Breast epithelium (tissue), 4 donors: ENCODE measurements at places on chromosomes 1 and 21. TPM values are rescaled to one million over a fixed set of nuclear protein-coding genes. Genes with fewer than 3 reads are reported as not detected.
A peak's percentile ranks its signal among the peaks of the same experiment; 100 is the strongest.

DNA sequence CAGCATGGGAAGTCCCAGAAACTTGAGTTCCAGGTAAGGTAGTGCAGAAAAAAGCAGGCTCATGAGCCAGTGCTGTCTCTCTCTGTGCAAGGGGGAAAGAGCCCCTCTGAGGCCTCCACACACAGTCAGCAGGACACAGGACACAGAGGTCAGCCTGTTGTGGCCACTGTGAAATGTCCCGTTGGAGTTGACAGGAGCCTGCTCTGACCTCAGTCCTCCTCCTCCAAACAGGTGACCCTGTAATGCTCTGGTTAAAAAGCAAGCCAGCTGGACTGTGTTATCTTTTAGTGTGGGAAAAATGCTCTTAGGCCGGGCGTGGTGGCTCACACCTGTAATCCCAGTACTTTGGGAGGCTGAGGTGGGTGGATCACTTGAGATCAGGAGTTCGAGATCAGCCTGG, 24.2 kb upstream of the GPR157 start:
- no peak overlapping the region for H3K4me3 ChIP-seq
- no peak for DNase-seq
- H3K27me3 ChIP-seq = no peaks in the 10 kb centered on the region

- H3K27ac ChIP-seq = no peak overlapping the region
- H3K27me3 ChIP-seq = no peaks in the 10 kb centered on the region
- H3K4me3 ChIP-seq = no peak overlapping the region
- no peaks in the 10 kb centered on the region for H3K4me1 ChIP-seq
- H3K36me3 ChIP-seq = no peaks in the 10 kb centered on the region
- no peak for DNase-seq
Observed at GRCh38 chr1:115320377-115320776, 17.7 kb downstream of the NGF start.

DNA sequence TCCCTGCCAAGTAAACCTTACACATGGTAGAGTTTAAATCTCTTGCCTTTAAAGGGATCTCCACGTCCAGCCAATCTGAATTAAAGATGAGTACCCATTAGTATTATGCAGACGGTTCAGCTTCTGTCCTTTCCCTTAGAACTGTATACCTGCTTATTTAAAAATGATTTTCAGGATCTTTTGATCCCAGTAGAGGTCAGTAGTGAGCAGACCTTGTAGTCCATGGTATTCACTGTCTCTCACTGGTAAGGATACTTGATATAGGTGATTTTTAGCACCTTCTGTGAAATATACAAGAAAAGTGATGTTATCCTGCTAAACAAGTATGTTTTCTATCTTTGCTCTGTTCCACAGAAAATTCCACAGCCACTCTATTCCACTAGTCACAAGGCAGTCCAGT, 1211.6 kb upstream of the ADGRL4 start:
- no peaks in the 10 kb centered on the region for H3K4me1 ChIP-seq
- no peak overlapping the region for H3K4me3 ChIP-seq
- no peak for DNase-seq
- H3K36me3 ChIP-seq = no peaks in the 10 kb centered on the region

DNA sequence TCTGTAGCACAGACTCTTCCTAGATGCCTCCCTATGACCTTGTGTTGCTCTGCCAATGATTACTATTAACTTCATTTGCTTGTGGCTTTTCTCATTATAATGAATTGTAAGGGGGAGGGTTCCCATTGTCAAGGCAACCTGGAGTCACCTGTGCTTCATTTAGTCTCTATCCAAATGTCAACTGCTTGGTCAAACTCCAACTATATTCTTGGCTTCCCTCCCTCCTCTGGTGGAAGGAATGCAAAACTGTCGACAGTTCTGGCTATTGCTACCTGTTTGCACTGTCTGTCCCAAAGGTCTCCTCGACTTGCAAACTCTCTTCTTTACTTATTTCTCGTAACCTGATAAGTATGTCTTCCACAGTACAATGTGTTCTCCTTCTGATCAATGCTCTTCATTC, 100.3 kb downstream of the CACNA1E start:
- no peaks in the 10 kb centered on the region for H3K27me3 ChIP-seq
- H3K27ac ChIP-seq = no peak overlapping the region
- H3K4me1 ChIP-seq = no peaks in the 10 kb centered on the region
- H3K4me3 ChIP-seq = no peak overlapping the region
- DNase-seq = no peak
- no peaks in the 10 kb centered on the region for H3K36me3 ChIP-seq

DNA sequence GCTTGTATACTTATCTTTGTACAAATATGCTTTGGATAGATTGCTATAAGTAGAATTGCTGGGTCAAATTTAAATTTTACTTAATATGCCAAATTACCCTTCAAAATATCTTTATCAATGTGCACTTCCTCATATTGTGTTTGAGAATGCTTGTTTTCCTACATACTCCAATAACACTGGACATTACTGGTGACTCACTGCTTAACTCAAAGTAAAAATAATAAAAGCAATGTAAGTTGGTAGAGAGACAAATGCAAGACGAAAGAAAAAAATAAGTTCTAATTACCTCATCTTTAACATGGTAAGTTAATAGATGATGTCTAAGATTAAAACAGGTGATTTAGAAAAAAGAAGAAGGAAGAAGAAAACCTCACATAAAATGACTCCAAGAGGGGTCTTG, 7.9 kb upstream of the SH3GLB1 start:
- H3K4me3 ChIP-seq = no peak overlapping the region
- no peak for DNase-seq
- no peaks in the 10 kb centered on the region for H3K4me1 ChIP-seq
- no peaks in the 10 kb centered on the region for H3K36me3 ChIP-seq
- H3K27me3 ChIP-seq = no peaks in the 10 kb centered on the region

GRCh38 chr1:91885213-91885715, 687 bp downstream of the TGFBR3 start:
- no peak for DNase-seq
- no peaks in the 10 kb centered on the region for H3K27me3 ChIP-seq
- H3K27ac ChIP-seq = peak overlapping the region; percentile 98
- peak overlapping the region; percentile 95 for H3K4me3 ChIP-seq
- no peaks in the 10 kb centered on the region for H3K36me3 ChIP-seq

- DNase-seq = no peak
- no peaks in the 10 kb centered on the region for H3K27me3 ChIP-seq
- H3K4me3 ChIP-seq = no peak overlapping the region
- no peaks in the 10 kb centered on the region for H3K36me3 ChIP-seq
Observed at GRCh38 chr21:36076878-36077655, 7.2 kb downstream of the CBR1 start.

- no peaks in the 10 kb centered on the region for H3K36me3 ChIP-seq
- DNase-seq = no peak
- H3K4me3 ChIP-seq = no peak overlapping the region
- H3K27ac ChIP-seq = no peak overlapping the region
- H3K27me3 ChIP-seq = no peaks in the 10 kb centered on the region
- H3K4me1 ChIP-seq = no peaks in the 10 kb centered on the region
Observed at GRCh38 chr1:15807121-15807520, 328 bp downstream of the UQCRHL start.

- H3K36me3 ChIP-seq = no peaks in the 10 kb centered on the region
- no peak overlapping the region for H3K4me3 ChIP-seq
- H3K27ac ChIP-seq = no peak overlapping the region
- H3K27me3 ChIP-seq = no peaks in the 10 kb centered on the region
- no peaks in the 10 kb centered on the region for H3K4me1 ChIP-seq
Observed at GRCh38 chr1:165034136-165034809, 322.2 kb downstream of the LMX1A start.

DNA sequence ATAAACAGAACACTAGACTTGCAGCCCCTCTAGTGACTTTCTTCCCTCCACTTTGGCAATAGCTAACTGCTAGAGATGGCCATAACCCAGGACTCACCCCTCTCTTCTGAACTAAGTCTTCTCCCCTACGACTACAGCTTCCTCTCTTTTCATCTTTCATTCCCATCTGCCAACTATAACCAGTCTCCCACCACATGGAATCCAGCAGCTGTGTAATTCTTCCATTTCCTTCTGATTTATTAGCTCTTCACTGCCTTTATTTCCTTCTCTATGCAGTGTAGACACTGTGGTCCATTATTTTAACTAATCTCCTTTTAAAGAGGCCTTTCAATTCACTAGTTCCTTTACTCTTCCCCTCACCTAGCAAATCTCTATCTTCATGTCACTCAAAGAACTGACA, 13.4 kb upstream of the KCNK1 start:
- no peaks in the 10 kb centered on the region for H3K36me3 ChIP-seq
- no peak for DNase-seq
- no peaks in the 10 kb centered on the region for H3K4me1 ChIP-seq
- H3K27ac ChIP-seq = no peak overlapping the region

DNA sequence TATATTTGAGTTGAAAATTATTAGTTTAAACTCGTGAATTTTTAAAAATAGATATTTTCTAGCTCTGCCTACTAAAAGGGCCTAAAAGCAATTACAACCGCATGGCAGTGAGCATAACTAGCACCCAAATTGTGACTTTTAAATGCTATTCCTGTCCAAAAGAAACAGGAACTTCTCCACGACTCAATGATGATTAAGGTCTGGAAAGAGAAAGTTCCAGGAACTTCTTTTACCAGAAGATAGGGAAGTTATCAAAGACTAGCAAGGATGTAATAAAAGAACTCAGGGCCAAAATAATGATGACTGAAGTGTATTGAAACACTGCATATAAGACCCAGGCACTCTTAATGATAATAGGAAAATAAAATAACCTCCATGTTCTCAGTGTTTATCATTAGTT, 313.0 kb downstream of the PLPP3 start:
- no peaks in the 10 kb centered on the region for H3K36me3 ChIP-seq
- DNase-seq = no peak
- no peaks in the 10 kb centered on the region for H3K27me3 ChIP-seq
- no peak overlapping the region for H3K4me3 ChIP-seq

- peaks cover 3% of the 10 kb centered on the region for H3K27me3 ChIP-seq
- no peak overlapping the region for H3K27ac ChIP-seq
- no peaks in the 10 kb centered on the region for H3K4me1 ChIP-seq
- DNase-seq = no peak
- no peaks in the 10 kb centered on the region for H3K36me3 ChIP-seq
- no peak overlapping the region for H3K4me3 ChIP-seq
Observed at GRCh38 chr21:45550522-45551210, 8.4 kb upstream of the SLC19A1 start.

GRCh38 chr1:178849918-178850317, 21.0 kb downstream of the ANGPTL1 start:
- no peaks in the 10 kb centered on the region for H3K36me3 ChIP-seq
- H3K4me3 ChIP-seq = no peak overlapping the region
- no peaks in the 10 kb centered on the region for H3K4me1 ChIP-seq
- no peak overlapping the region for H3K27ac ChIP-seq

DNA sequence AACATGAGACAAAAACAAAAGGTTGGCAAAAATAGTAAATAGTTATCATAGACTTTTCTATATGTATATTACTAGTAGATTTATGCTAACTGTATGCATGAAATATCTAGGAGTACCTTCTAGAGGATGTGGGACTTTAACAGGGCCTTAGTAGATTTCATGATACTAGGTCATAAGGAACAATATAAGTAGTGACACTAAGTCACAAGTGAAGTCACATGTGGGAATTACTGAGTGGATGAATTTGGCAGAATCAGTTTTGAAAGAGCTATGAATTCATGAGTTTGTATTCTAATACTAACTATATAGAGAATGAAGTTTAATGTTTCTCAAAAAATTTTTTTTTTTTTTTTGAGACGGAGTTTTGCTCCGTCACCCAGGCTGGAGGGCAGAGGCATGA, 53.1 kb upstream of the GPR25 start:
- no peaks in the 10 kb centered on the region for H3K4me1 ChIP-seq
- H3K4me3 ChIP-seq = no peak overlapping the region
- no peaks in the 10 kb centered on the region for H3K27me3 ChIP-seq
- H3K27ac ChIP-seq = no peak overlapping the region
- DNase-seq = no peak

GRCh38 chr21:27365394-27365793, 398.5 kb upstream of the ADAMTS5 start:
- no peaks in the 10 kb centered on the region for H3K27me3 ChIP-seq
- H3K4me3 ChIP-seq = no peak overlapping the region
- no peak for DNase-seq
- no peaks in the 10 kb centered on the region for H3K4me1 ChIP-seq
- H3K36me3 ChIP-seq = no peaks in the 10 kb centered on the region

DNA sequence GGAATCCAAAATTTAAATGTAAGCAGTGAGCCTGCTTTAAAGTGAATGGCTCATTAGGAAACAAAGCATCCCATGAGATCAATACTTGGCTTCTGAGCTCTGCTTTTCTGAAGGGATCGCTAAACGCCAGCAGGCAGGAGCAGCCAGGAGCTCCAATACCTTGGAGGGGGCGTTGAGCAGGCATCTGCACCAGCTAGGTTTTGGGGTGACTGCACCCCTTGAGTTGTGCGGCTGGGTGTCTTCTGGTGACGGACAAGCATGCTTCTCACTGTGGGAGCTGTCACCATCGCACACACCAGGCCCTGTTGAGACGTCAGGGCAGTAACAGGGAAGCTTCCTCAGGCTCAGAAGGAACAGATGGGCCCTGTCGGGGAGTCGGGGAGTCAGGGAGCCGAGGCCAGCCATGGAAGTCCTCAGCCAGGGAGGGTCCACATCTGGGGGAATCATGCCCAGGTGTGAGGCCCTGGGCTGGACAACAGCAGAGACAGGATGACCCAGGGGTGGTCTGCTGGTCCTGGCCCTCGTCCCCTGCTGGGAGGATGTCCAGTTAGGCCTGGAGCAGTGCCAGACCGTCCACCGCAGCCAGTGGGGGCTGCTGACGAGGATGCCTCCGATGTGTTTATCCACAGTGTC, 57.9 kb upstream of the ADARB1 start:
- H3K27ac ChIP-seq = no peak overlapping the region
- no peaks in the 10 kb centered on the region for H3K27me3 ChIP-seq

- no peaks in the 10 kb centered on the region for H3K36me3 ChIP-seq
- H3K27ac ChIP-seq = no peak overlapping the region
- no peak overlapping the region for H3K4me3 ChIP-seq
- no peaks in the 10 kb centered on the region for H3K4me1 ChIP-seq
- H3K27me3 ChIP-seq = no peaks in the 10 kb centered on the region
Observed at GRCh38 chr1:35475856-35476674, 81.1 kb downstream of the KIAA0319L start.

GRCh38 chr1:206490771-206491405, 16.4 kb upstream of the RASSF5 start:
- H3K4me3 ChIP-seq = no peak overlapping the region
- no peaks in the 10 kb centered on the region for H3K27me3 ChIP-seq
- H3K4me1 ChIP-seq = no peaks in the 10 kb centered on the region
- no peak for DNase-seq
- H3K27ac ChIP-seq = no peak overlapping the region
- H3K36me3 ChIP-seq = no peaks in the 10 kb centered on the region

- H3K4me3 ChIP-seq = no peak overlapping the region
- no peaks in the 10 kb centered on the region for H3K27me3 ChIP-seq
- DNase-seq = no peak
- H3K27ac ChIP-seq = peak overlapping the region; percentile 52
- H3K36me3 ChIP-seq = no peaks in the 10 kb centered on the region
- H3K4me1 ChIP-seq = no peaks in the 10 kb centered on the region
Observed at GRCh38 chr21:42276526-42277154, 38.6 kb downstream of the TFF3 start.

- H3K4me1 ChIP-seq = peaks cover 21% of the 10 kb centered on the region
- H3K27ac ChIP-seq = peak overlapping the region; percentile 63
- H3K27me3 ChIP-seq = no peaks in the 10 kb centered on the region
Observed at GRCh38 chr1:36119456-36119855, 5.6 kb downstream of the COL8A2 start.

- no peak for DNase-seq
- no peak overlapping the region for H3K4me3 ChIP-seq
- no peak overlapping the region for H3K27ac ChIP-seq
- no peaks in the 10 kb centered on the region for H3K36me3 ChIP-seq
Observed at GRCh38 chr1:177927021-177927596, 42.7 kb downstream of the SEC16B start.

NCMAP gene
- total RNA-seq = 0.16 TPM

INSRR gene
- total RNA-seq = not detected

NTRK1 gene
- total RNA-seq = 0.16 TPM

NUP210L gene
- under 0.01 TPM for total RNA-seq

NEXN gene
- 18.4 TPM for total RNA-seq
